Gastrocnemius medialis (tissue), 4 donors: ENCODE measurements at places on chromosomes 12 and 14.

DNA sequence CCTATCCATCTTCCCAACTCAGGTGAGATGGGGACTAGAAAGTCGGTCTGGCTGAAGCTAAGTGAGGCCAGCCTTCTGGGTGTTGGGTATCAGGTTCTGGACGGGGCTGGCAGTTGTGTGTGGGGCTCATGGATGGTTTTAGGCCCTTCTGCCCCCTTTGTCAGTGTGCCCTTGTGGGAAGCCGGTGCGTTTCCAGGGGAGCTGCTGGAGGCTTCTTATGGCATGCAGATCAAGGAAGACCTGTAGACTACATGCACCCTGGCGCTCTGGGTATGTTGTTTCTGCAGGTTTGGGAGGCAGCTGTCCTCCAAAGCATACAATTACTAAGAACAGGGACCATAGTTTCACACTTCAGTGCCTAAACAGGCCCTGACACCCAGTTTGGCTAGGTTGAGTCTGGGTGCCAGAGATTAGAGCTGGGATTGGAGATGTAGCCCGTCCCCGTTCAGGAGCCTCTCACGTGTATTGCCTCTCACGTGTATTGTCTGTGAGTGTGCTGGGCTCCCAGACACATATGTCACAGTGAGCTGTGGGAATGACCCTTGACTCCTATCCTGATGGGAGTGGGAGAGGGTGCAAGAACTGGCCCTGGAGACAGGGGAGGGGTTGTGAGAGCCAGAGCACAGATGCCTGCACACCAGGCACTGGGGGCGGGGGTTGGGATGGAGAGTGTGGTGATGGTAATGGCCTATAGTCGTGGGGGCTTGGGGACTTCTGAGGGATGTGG lies 84.4 kb downstream of the SLC25A47 start:
- no peak for DNase-seq

- DNase-seq: no peak
Observed at GRCh38 chr14:105034315-105035039, 13.6 kb upstream of the CDCA4 start.

- no peak for DNase-seq
Observed at GRCh38 chr14:77305696-77306095, 15.0 kb downstream of the POMT2 start.

GRCh38 chr12:117032593-117033381 lies 66.4 kb downstream of the TESC start:
- no peak for DNase-seq

DNA sequence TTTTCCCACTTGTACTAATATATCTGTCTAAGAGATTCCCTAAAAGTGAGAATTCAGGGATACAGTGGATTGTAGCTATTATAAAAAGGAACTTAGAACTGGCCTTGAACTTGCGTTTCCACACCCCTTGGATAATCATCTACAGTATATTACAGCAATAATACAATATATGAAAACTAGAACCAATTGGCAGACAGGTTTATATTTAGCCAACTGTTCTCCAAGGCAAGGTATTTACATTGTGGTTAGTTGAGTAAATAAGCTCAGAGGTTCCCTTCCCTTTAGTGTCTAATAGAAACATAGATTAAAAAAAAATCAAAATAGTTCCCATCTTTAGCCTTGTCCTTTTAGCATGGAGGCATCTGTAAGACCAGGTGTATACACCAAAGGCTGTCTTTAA lies 42.1 kb downstream of the LIMA1 start:
- DNase-seq: no peak

GRCh38 chr12:47268501-47269454 lies 189.0 kb upstream of the AMIGO2 start:
- no peak for DNase-seq

DNA sequence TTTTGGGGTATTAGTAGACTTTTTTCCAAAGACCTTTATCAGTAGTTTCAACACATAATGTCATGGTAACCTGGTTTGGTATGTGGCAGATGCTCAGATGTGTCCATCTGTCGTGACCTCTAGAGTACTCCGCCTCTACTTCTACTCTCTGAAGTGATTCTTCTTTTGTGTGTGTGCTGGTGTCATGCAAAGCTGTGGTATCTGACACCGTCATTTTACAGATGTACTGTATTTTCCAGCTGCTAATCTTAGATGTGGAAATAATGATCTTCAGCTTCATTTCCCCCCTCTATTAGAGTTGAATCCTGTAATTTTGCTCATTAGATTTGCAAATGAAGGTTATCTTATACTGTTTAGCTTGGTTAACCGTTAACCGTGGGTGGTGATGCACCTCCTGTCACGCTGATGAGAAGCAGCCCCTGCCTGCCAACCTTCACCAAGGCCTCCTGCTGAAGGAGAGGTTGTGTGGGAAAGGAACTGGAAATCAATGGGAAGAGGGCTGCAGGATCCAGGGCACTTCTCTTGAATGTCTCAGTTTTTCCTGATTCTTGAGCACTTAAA lies 222.4 kb upstream of the AMIGO2 start:
- DNase-seq: no peak

DNA sequence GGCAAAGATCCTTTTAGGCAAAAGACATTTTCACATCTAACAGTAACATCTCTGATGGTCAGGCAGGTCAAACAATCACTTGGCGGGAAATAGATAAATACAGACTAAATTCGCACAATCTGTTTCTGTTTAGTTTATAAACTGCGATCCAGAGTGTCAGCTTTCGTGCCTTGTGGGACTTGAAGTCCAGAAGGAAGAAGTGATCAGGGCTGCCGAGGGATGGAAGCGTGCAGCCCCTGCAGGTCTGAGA lies 245 bp upstream of the BRMS1L start:
- DNase-seq: no peak

DNA sequence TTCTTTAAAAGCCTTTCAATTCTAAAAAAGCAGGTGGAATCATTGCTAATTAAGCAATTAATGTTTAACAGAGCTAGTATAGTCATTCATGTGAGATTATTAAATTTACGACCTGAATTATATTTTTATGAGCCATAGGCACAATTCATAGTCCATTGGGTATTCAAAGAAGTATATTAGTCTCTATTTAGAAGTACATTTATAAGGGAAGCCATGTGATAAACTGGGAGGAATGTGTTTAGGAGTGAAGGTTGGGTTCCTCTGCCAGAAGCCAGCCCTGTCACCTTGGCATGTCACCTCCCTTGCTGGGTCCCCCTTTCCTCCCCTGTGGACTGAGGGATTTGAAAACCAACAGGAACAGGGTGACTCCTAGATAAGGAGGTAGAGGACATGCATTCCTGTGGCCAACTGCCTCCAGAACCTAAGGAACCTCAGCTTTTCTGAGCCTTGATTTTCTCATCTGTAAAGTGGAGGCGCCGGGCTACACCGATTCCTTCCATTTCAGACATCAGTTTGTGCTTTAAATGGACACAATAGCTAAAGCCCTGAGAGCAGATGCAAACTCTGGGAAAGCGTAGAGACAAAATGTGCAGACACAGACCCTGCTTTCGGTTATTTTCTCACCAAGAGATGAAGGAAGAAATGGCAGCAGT lies 5.4 kb upstream of the KRT2 start:
- no peak for DNase-seq

DNA sequence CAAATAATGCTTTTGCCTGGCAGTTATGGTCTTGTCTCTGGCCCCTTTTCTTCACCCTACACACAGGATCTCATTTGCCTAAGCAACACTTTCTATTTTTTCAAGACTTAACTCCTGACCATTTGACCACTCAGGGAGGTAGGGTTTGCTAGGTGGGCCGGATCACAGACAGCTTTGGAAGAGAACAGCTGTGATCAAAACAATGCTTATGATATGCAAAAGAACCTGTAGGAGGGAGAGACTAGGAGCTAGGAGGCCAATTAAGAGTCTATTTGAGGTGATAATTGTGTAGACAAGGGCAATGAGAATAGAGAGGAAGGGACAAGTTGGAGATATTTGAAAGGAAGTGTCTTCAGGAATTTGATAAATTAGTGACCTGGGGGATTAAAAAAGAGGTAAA lies 12.3 kb upstream of the DACT1 start:
- DNase-seq: no peak

DNA sequence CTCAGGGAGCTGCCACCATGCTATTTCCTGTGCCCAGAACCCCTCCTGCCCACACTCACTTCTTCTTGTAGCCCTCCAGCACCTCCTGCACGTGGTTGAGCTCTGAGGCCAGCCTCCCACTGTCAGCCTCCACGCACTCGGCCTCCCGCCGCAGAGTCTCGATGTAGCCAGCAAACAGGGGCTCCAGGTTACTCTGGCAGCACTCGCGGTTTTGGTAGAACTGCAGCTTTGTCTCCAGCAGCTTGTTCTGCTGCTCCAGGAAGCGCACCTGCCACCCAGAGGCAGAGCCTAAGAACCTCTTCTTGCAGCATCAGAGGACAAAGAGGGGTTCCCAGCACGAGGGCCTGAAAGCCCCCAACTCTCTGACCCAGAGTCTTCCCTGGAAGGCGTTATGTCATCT lies 2.1 kb downstream of the KRT83 start:
- DNase-seq: no peak

DNA sequence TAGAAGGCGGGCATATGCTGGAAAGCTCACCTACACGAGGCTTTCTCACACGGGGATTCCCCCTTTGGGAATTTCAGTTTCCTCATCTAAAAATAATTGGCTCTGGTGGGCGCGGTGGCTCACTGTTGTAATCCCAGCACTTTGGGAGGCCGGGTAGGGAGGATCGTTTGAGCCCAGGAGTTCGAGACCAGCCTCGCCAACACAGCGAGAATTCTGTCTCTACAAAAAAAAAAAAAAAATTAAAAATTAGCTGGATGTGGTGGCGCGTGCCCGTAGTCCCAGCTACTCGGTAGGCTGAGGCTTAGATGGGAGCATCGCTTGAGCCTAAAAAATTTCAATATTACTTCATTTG lies 400 bp upstream of the NDUFA12 start:
- DNase-seq: no peak

DNA sequence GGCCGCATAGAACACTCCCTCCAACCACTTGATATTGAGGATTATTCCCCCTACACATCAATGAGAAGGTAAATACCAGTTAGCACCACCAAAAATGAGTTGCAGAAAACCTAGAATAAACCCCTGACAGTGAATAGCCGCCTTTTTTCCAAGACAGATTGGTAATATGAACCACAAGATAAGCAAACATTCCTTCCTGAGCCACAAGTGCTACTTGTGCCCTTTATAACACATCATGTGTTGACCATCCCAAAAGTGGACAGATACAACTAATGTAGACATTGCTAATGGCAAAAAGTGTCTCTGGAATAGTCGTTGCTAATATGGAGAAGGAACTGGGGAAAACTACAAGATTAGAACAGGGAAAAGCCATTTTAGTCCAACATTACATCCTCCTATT lies 17.2 kb downstream of the NOXRED1 start:
- DNase-seq: no peak

DNA sequence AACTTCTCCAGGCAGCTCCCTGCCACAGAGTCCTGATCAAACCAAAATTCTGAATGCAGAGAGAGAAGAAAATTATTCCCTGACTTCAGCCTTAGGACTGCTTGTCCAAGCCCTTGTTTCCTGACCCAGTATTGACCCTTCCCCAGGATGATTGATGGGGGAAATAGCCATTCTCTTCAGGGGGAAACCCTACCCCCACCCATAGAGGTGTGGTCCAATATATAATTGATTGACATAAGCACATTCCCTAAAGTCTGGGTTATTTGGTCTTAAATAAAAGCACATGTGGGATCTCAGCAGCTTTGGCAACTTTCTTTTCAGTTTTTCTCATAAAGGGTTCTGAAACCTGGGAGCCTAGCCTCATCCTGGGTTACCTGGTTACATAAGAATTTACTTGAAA lies 201.2 kb upstream of the DDHD1 start:
- no peak for DNase-seq

DNA sequence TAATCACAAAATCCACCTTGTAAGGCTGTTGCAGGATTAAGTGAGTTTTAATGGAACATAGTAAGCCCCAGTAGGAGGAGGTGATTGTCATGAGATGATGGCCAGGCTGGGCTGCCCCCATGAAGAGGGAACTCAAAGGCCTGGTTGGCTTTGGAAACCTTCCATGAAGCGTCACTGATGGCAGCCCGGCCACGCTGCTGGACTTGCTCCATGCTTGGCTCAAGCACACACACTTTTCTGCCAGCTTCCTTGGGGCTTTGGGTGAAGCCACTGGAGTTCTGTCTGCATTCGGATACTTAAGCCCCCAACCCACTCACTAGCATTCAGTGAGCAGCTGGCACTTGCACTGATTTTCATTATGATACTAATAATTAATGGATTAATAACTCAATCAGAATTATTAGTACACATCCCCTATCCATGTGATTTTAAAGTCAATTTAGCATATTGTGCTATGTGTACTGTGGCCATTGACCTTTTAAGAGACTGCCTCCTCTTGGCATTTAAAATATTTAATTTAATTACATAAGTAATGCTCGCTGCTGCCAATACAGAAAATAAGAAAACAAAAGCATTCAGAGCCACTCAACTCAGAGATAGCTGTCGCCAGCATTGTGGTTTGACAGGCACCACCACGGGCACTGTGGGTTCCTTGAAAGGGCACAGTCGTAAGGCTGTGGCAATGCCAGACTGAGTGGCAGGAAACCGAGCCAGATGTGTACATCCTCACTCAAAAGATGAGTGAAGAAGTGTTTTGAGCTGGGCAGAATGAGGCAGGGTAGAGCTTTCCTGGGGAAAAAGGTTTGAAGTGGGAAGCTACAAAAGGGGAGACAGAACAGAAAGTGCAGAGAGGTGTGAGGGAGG lies 15.9 kb downstream of the KRT85 start:
- DNase-seq: no peak

DNA sequence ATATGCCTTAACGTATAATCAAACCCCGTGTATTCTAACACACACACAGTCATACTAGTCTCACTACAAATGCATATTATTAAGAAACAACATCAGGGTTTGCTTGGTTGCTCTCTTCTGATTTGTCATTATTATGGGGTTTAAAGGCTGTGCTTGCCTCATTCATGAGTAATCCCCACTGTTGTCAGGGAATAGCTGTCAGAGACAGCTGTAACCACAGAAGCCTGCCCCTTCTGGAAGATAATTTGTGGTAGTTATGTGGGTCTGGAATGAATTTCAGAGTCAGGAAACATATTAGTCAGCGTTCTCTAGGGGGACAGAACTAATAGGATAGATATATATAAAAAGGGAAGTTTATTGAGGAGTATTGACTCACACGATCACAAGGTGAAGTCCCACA lies 456.9 kb upstream of the TMEM132C start:
- DNase-seq: no peak

- no peak for DNase-seq
Observed at GRCh38 chr14:90578283-90578985, 181.6 kb downstream of the CALM1 start.

DNA sequence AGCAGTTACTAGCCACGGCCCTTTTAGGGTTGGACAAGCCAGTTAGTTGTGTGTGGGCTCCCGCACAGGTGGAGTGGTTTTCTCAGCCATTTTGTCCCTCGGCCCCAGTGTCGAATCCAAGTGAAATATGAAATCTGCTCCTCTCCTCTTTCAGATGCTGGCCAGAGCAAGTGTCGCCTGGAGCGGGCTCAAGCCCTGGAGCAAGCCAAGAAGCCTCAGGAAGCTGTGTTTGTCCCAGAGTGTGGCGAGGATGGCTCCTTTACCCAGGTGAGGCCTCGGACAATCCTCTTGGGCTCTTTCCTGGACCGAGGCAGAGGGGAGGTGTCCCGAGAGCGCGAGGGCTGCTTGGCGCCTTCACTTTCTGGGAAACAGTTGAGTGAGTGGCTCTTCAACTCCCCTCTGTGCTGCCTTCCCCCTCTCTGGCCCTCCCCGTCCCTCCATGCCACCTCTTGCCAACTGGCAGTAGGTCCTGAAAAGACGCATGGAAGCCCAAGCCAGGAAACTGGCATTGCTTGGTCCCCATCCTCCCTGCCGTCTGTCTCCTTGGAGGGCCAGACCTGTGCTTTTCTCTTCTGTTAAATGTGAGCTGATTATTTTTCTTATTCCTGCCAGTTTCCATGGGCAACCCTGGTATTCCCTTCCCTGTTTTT lies 74.2 kb downstream of the SMOC1 start:
- DNase-seq: peak; percentile 54

GRCh38 chr12:111068290-111068689 lies 147.9 kb upstream of the MYL2 start:
- no peak for DNase-seq
